AG04450 (cell line): ENCODE measurements at places on chromosomes 5 and 9. TPM values are rescaled to one million over a fixed set of nuclear protein-coding genes. Genes with fewer than 3 reads are reported as not detected.

GRCh38 chr9:122468735-122469134 is 9.0 kb downstream of the OR1J1 start:
- peak; percentile 38 for DNase-seq

DNA sequence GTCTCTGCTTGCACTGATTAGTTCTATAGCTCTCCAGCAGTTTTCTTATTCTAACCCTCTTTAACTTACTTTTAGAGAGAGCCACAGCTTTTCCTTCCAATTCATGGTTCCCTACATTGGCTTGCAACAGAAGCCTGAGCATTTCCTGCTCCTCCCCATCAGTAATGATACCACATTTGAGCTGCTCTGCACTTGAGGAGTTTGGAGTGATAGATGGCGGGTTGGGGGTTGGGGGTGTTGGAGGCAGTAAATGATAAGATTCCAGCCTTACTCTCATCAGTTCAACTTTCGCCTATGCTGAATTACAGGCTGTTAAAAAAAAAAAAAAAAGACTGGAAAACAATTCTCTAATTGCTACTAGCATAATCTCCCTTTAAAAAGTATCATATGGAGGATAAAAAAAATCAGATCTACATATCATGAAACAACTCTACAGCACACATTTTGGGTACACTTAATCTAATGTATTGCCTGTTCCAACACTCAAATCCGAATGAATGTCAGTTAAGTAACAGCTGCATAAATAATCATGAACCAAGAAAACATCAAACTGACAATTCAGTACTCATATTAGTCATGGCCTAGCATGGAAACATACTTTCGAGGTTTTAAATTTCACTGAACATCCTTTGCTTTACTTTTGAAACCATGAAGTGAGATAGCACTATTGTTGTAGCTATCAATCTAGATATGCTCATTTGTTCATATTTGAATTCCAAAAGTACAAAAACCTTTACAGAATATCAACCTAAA is 224.7 kb downstream of the NFIB start:
- no peak for DNase-seq

The LEAP2 gene
- polyA plus RNA-seq = 0.61 and 0.91 TPM in 2 replicates

The SLC6A19 gene
- polyA plus RNA-seq = not detected in 2 replicates

DNA sequence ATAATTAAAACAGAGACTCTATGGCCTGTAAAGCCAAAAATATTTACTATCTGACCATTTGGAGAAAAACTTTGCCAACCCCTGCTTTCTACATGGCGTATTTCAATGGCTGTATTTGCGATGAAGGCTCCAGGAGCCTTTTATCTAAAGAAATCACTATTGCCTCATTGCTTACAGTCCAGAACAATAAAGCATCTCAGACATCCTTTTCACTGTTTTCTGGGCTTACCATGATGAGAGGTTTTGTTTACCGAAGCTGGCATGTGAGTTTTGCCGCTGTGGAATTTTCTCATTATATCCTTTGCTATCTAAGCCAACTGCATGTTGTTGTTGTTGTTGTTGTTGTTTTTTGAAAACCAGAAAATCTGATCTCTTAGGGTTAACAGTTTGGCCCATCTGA is 13.9 kb downstream of the PALM2AKAP2 start:
- DNase-seq = no peak

DNA sequence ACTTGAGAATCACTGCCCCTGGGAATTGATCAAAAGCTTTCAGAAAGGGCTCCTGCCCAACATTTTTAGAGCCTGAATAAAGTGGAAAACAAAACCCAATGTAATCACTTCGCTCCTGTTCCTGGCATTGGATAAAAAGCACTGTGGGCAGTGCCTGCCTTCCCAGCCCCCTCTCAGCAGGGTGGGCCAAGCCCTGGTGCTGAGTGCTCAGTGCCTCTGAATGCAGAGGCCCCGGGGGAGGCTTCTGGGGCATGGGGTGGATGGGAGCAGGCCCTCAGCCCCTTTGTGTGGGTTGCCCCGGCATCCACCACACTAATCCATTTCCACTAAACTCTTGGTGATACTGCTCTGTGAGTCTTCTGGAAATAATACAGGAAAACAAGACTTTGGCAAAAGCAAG is 55.6 kb downstream of the CFAP90 start:
- no peak for DNase-seq

GRCh38 chr5:38466424-38467189 is 89.8 kb downstream of the LIFR start:
- DNase-seq = no peak

DNA sequence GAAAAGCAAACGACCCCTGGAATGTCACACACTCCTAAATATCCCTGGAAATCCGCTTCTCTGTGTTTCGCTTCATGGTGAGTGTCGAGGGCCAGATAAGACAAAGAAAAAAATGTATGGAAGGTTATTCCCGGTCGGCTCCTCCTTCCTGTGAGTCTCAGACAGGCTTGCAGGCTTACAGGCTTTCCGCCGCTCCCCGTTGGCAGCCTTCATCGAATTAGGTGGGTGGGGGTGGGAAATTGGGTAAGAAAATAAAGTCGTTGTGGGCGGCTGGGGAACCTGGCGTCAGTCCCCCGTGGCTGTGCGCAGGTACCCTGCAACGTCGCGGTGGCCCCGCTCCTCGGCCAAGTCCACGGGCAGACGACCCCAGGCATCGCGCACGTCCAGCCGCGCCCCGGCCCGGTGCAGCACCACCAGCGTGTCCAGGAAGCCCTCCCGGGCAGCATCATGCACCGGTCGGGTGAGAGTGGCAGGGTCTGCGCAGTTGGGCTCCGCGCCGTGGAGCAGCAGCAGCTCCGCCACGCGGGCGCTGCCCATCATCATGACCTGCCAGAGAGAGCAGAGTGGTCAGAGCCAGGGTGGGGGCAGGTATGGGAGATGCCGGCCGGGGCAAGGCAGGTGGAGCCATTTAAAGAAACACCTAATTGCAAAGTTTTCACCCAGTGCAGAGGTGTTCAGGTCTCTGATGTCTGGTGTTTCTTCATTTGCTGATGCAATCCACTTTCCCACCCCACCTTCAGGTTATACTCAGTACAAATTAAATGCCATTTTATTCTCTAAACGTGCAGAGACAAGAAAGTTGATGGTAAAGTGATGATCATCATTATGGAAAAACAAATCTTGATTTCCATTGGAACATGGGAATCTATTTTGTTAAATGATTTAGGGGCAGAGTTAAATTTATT is 3.2 kb downstream of the CDKN2B start:
- DNase-seq = no peak

- no peak for DNase-seq
Observed at GRCh38 chr9:109716631-109717030, 63.4 kb upstream of the PALM2AKAP2 start.

The CCDC112 gene
- 2.4 and 4.7 TPM in 2 replicates for polyA plus RNA-seq

The C7 gene
- 14.4 and 17.1 TPM in 2 replicates for polyA plus RNA-seq

DNA sequence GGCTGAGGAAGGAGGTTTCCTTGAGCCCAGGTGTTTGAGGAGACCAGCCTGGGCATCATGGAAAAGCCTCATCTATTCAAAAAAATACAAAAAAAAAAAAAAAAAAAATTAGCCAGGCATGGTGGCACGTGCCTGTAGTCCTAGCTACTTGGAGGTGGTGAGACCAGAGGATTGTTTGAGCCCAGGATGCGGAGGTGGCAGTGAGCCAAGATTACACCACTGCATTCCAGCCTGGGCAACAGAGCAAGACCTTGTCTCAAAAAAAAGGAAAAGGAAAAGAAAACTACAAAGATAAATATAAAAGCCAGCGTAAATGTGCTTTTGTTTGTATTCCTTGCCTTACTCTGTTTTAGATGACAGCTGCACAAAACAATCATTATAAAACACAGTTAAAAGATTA is 2249.2 kb upstream of the C9orf72 start:
- DNase-seq = no peak

The TMEM38B gene
- 5.1 and 7.5 TPM in 2 replicates for polyA plus RNA-seq

DNA sequence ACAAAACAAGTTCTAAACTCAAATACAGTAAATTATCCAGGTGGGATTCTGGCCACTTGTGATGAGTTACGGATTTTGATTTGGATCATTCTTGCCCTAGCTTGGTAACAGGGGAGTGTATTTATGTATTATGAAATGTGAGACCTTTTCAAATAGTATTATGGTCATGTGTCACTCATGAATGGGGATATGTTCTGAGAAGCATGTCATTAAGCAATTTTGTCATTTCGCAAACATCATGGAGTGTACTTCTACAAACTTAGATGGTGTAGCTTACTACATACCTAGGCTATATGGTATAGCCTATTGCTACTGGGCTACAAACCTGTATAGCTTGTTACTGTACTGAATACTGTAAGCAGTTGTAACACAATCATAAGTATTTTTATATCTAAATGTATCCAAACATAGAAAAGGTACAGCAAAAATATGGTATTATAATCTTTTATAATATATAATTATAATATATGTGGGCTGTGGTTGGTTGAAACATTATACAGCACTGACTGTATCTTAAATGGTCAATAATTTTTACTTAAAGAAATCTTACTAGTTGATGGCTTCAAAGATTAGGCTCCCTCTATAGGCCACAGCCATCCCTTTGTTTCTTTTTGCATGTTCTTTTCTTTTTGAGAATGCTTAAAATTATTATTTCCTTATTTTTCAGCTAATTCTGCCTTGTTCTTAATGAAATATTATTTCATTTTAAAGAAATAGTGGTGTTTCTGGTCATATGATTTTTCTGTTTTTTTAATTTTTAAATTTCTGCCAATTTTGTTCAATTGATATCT is 128.4 kb downstream of the MAST4 start:
- no peak for DNase-seq

The PPP2R2B gene
- polyA plus RNA-seq = not detected in 2 replicates

The FBLL1 gene
- polyA plus RNA-seq = 0.11 and 0.16 TPM in 2 replicates

The GNA14 gene
- polyA plus RNA-seq = 0.10 and 0.11 TPM in 2 replicates

- no peak for DNase-seq
Observed at GRCh38 chr5:156178117-156178516, 148.8 kb upstream of the SGCD start.

- no peak for DNase-seq
Observed at GRCh38 chr5:35228310-35228709, 2.0 kb downstream of the PRLR start.

GRCh38 chr5:42626462-42626861 is 130.2 kb upstream of the CCDC152 start:
- DNase-seq = no peak

The ABCA1 gene
- 27.3 and 29.6 TPM in 2 replicates for polyA plus RNA-seq

The UNC13B gene
- 12.5 and 15.4 TPM in 2 replicates for polyA plus RNA-seq
